Suprapubic skin (tissue), 4 donors: ENCODE measurements at places on chromosomes 16 and 17.

DNA sequence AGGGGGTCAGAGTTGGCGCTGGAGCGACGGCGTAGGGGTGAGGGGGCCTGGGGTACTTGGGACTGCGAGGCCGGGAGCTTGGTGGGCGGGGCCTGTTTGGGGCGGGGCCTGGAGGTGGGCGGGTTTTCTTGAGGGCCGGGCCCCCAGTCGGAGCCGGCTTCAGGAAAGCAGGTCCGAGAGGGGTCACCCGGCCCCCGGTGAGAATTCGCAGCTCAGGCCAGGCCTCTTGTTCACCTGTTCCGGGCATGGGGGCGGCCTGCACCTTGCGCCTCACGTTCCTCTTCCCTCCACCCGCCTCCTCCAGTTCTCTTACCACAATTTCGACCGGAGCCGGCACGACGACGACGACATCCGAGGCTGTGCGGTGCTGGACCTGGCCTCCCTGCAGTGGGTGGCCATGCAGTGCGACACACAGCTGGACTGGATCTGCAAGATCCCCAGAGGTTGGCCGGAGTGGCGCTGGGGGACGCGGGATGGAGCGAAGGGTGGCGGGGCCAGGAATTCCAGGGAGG, 52.5 kb downstream of the MRC2 start:
- DNase-seq, result peak; percentile 62

- no peak for DNase-seq
Measured at GRCh38 chr17:39617100-39617445, 9.4 kb upstream of the NEUROD2 start.

- no peak for DNase-seq
Measured at GRCh38 chr16:30753596-30753995, 5.4 kb downstream of the PHKG2 start.

- peak; percentile 29 for DNase-seq
Measured at GRCh38 chr17:62753562-62753961, 54.6 kb downstream of the MARCHF10 start.

DNA sequence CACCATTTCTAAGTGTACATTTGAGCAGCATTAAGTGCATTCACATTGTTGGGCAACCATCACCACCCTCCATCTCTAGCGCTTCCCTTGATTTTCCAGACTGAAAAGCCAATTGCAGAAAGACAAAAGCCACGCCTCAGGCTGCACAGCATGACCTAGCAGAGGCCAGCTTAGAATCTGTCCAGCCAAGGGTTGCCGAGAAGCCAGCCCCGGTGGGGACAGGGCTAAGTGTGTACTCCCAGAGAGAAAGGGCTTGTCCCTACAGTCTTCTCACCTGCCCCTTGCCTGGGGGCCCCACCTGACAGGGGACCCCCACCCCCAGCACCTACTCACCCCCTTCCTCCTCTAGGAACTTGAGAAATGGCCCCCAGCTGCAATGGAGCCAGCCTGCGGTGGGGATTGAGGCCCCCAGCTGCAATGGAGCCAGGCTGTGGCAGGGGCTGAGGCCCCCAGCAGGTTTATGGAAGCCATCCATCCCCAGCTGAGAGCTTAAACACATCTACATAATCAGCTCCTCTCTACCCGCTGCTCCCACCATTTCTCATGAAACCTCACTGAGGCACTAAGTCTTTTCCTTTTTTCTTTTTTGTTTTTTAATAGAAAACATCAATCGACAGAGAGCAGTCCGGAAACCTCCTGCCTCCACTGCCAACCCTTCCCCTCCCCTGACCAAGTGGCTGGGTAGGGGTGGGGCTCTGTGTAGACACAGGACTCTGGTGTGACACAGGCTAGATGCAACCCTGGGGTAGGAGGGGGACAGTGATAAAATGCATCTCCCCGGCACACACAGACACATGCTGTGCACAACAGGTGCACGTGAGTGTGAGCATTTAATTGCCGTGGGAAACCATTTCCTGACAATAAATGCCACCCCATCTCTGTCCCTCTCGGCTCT, 77.9 kb downstream of the CCT6B start:
- no peak for DNase-seq

GRCh38 chr16:3872216-3872895, 8.2 kb downstream of the CREBBP start:
- DNase-seq, result no peak

GRCh38 chr17:81378941-81379511, 16.2 kb upstream of the BAHCC1 start:
- no peak for DNase-seq

- no peak for DNase-seq
Measured at GRCh38 chr16:23505180-23505665, 5.1 kb downstream of the GGA2 start.
